T-cell (primary cell): ENCODE measurements at places on chromosomes 6 and 20. TPM values are rescaled to one million over a fixed set of nuclear protein-coding genes. Genes with fewer than 3 reads are reported as not detected.

Gene IPCEF1
- 61.5 TPM for total RNA-seq

Gene SLC16A10
- 14.9 TPM for total RNA-seq

Gene PRICKLE4
- total RNA-seq, result 0.44 TPM

- DNase-seq, result no peak
Observed at GRCh38 chr6:43061861-43062260, 2.4 kb downstream of the KLC4 start.

GRCh38 chr6:53464927-53465460 is 79.9 kb downstream of the GCLC start:
- DNase-seq, result no peak

Gene SSTR4
- total RNA-seq, result not detected

DNA sequence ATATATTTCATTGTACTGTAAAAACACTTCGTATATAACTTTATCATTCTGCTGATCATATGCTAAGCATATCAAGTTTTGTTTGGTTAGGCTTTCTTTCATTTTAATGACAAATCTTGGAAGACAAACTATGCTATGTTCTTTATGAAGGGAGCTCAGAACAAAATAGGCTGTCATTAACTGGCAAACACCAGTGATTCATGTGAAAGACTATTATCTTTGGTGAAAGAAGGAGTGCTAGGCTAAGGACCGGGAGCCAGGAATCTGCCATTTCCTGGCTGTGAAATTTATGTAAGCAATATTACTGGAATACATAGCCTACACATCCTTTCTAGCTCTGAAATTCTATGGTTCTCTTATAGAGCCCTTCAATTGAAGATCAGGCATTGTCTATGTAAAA is 136.2 kb upstream of the CCN2 start:
- DNase-seq, result no peak

Gene ZSWIM3
- 1.8 TPM for total RNA-seq

Gene VWA7
- total RNA-seq, result 8.0 TPM

DNA sequence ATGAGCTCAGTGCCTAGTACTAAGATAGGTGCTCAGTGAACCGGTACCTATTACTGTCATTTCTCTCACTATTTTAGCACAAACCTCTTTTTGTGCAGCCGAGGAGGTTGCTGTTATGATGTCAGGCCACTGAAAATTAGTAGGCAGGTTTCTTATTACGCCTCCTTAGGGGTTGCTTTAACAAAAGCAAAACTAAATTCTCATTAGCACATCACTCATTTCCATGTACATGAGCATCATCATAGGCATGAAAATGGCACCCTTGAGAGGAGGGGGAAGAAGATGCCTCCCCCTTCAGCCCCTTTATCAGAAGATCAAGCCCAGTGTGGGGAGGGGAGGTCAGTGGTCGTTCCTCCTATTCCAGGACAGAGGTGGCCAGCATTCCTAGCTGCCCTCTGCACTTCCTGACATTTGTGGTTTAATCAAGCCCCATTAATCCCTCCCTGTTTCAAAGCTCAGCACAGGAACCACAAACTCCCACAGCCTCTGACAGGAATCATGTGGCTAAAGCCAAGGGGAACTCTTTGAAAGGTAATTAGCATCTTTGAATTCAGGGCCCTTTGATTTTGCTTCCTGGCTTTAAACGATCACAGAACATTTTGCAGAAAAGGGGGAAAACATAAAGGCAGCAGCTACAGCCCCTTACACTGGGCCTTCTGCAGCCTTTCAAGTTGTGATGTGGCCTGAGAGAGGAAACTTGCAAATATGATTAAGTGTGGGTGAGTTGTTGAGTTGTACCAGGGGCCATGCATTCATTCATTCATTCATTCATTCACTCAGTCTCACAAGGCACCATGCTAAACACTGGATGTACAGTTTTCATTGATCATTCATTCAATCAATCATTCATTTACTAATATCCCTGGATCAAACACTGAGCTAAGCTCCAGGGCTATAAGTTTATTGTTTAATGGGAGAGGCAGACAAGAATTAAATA is 31.9 kb upstream of the PSMF1 start:
- DNase-seq, result no peak

GRCh38 chr20:24862606-24863005 is 86.5 kb upstream of the CST7 start:
- no peak for DNase-seq

DNA sequence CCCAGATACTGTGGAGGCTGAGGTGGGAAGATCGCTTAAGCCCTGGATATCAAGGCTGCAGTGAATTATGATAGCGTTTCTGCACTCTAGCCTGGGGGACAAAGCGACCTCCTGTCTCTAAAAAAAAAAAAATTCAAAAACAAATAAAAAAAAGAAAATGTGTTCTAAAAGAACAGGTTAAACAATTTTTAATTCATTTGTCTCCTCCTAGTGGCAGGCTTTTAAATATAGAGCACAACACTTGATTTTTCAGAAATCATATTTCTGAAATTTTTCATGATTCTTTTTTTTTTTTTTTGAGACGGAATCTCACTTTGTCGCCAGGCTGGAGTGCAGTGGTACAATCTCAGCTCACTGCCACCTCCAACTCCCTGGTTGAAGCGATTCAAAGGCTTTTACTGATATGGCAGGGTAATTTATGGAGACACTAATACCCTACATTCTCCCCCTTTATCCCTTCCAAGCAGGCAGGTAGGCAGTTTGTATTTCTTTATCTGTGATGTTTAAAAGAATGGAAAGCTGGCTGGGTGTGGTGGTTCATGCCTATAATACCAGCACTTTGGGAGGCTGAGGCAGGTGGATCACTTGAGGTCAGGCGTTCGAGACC is 8.7 kb upstream of the GTF3C6 start:
- DNase-seq, result no peak

DNA sequence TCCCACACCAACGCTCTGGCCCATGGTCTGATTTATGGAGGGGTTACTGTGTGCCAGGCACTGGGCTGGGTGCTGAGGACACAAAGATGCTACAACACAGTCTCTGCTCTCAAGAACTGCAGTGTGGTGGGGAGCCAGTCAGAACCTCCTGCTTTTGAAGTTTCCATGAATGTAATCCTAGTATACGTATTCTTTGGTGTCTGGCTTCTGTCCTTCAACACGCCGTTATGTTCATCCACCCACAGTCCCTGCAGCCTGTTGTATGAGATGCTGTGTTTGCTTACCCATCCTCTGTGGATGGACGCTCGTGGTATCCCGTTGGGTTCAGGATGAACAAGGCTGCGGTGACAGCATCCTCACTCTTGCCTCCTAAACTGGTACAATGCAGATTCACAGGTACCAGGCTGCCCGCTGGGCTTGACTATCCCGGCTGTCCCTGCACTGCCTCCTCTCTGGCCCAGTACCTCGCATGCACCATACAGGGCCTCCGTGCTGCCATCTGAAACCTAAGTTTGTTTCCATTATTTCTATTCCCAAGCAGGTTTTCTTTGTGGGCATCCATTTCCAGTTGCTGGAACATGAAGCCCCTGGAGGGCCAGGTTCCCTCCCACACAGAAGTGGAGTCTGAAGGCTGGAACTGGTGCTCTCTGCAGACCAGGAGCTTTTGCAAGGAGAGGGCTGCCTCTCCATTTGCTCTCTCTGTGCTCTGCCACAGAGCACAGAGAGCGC is 364.5 kb downstream of the ZFAND3 start:
- no peak for DNase-seq

- DNase-seq, result no peak
Observed at GRCh38 chr6:156197513-156197912, 579.7 kb upstream of the ARID1B start.

Gene OTOR
- total RNA-seq, result not detected

GRCh38 chr6:111872401-111873177 is 663 bp downstream of the FYN start:
- DNase-seq, result peak; percentile 63

DNA sequence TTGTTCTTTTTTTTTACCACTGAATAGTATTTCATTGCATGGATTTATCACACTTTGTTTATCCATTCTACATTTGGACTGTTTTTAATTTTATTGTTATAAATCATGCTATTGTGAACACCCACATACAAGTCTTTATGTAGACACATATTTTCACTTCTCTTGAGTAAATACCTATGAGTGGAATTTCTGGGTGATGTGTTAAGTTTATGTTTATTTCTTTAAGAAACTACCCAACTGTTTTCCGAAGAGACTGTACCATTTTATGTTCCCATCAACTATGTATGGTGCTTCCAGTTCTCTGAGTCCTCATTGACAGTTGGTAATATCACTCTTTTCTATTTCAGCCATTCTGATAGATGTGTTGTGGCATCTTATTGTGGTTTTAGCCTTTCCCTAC is 54.0 kb downstream of the RIN2 start:
- DNase-seq, result no peak

Gene EDN1
- 0.96 TPM for total RNA-seq

DNA sequence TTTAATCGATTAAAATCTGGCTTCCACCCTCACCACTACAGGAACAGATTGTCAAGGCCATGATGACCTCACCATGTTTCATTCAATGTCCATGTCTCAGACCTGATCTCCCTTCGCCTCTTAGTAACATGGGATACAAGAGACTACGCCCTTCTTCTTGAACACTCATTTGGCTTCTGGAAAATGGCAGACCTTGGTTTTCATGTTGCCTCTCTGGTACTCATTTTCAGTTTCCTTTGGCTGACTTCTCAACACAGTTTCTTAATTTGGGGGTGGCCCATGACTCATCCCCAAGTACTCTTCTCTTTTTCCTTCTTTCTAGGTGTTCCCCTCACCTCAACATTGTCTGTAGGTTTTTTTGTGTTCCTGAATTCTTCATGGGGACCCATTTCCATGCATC is 22.7 kb downstream of the TMX4 start:
- no peak for DNase-seq

DNA sequence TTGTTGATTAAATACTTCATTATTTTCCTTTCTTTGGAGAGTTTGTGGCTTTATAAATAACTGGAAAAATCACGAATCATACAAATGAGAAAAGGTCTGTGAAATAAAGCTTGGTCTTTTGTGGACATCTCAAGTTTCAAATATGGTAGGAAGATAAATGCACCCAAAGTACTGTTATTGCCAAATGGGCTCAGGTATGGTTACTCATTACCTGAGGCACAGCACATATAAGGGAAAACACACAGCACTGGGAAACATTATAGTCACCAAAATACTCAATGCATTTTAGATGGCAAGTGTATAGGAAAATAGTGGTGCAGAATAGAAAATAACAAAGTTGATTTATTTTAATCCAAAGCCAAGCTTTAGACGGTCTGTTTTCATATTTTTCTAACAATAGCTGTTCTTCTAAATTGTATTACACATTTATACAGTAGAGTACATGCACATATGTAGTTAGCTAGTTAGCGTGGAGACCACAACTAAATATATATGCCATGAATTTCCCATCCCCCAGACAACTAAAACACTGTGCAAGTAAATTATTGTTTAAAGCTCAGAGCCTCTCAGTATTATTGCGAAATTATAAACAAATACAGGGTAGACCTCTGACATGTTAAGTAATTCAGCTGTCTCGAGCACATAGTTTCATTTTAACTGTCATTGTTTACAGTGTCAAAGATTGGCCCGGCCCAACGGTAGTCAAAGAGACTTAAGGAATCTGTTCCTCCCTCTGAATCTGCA is 336.0 kb downstream of the SYNE1 start:
- DNase-seq, result no peak

DNA sequence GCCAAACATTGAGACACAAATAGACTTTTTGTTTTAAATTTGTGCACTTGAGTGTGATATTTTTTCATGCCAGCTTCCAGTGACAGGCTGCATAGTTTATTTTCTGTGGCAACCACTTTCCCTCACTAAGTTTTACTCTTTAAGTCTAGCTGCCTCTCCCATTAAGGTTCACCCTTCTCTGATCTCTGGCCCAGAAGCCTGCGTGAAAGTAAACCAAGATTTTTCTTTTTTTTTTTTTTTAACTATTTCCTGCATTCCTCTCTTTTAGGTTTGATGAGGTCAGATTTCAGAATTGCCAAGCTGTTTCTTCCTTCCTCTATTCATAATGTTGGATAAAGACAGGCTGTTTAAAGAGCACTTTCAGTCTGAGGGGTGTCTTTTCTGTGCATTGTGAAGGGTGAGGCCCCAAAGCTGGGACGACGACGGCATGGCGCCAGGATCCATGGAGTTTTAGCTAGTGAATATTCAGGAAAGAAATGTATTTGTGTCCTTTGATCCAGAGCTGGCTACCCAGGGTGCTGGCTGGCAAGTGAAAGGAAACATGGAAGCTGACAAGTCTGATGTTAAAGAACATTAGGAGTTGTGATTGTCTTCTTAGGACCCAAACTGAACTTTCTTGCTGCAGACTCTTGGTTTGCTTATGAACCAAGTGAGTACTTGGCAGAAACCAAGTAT is 50.7 kb downstream of the DOK5 start:
- DNase-seq, result no peak

GRCh38 chr20:43306837-43307236 is 117.1 kb upstream of the PTPRT start:
- DNase-seq, result no peak

- no peak for DNase-seq
Observed at GRCh38 chr20:51271931-51272330, 249.0 kb upstream of the KCNG1 start.

Gene HCRTR2
- total RNA-seq, result not detected

Gene CCM2L
- total RNA-seq, result not detected

- no peak for DNase-seq
Observed at GRCh38 chr6:34570066-34570833, 14.1 kb upstream of the SPDEF start.

Gene NKX2-2
- total RNA-seq, result not detected

- no peak for DNase-seq
Observed at GRCh38 chr20:35697696-35698297, 1.4 kb downstream of the NFS1 start.

DNA sequence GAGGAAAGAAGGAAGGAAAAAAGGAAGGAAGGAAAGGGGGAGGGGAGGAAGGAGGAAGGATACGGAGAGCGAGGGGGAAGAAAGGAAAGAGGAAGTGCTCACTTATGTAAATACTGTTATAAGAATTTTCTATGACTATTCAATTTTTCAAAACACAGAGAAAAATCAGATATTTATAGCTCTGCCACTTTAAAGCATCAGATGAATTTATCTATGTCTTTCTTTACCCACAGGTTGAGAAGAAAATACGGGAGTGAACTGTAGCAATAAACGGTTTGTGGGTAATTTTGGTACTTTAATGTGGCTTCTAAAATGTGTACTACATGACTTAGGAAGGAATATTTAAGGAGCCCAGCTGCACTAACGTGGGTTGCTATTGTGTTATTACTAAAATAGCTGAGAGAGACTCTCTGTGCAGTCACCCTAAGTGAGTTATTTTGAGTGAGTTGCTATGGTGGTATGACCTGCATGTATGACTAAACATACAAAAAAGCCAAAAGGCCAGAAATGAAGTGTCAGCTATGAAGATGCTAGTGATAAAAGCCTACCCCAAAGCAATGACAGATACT is 225.5 kb downstream of the SOD2 start:
- no peak for DNase-seq

GRCh38 chr20:12433724-12434123 is 516.0 kb downstream of the BTBD3 start:
- DNase-seq, result no peak

- DNase-seq, result no peak
Observed at GRCh38 chr6:3090013-3090412, 21.7 kb downstream of the RIPK1 start.
